ENCODE measurements at places on chromosomes 2 and 18. TPM values are rescaled to one million over a fixed set of nuclear protein-coding genes. Genes with fewer than 3 reads are reported as not detected.

Gene MC2R
- total RNA-seq = not detected

- no peak for DNase-seq
- no peaks in the 10 kb centered on the region for H3K27me3 ChIP-seq
- no peaks in the 10 kb centered on the region for H3K4me1 ChIP-seq
- H3K36me3 ChIP-seq = no peaks in the 10 kb centered on the region
These were observed 456.0 kb upstream of the DCC start for GRCh38 chr18:51884039-51884438.

DNA sequence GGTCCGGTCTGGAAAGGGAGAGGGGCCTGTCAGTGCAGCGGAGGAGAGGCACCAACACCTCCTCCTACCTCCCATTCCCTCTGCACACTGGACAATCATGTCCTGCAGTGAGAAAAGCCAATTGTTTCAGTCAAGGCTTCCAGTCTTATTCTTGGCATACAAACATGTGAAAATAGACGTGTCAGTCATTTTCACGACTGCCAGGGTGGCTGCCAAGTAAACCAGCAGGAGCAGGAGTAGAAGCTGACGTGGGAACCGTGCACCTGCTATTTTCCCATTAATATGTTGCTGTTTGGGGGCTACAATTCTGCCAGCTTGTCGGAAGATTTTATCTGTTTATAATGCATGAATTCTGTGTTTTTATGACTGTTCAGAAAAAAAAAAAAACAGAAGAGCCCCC is 202.3 kb downstream of the SPP2 start:
- H3K27ac ChIP-seq = peak overlapping the region; percentile 88
- H3K36me3 ChIP-seq = peaks cover 7% of the 10 kb centered on the region
- no peaks in the 10 kb centered on the region for H3K27me3 ChIP-seq
- no peak for DNase-seq
- H3K4me1 ChIP-seq = peaks cover 79% of the 10 kb centered on the region

DNA sequence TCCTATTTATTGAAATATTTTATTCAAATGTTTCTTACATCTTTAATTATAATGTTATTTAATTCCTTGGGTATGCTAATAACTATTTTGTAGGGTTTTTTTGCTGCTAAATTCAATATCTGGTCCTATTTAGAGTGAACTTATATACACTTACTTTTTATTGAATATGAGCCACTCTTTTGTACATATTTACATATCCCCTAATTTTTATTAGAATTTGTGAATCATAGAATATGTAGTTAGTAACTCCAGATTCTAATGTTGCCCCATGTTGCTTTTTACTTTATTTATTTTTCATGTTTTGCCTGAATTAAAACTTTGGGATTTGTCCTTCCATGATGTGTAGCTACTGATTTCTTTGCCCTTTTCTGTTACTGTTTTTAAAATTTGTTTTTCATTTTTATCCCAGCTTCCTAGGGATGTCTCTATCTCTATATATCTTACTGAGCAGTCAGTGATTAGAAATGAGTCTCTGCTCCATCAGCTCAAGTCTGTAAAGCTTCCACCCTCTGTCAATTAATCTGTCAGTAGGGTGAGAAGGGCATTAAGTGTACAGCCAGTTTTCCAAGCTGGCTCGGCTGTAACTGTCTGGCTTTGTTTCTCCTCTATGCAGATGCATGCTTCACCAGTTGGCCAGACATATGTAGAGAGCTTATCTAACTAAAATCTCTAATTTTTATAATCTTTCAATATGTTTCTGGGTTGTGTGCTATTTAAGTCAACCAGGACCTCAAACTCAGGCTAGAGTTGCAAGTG is 256.9 kb downstream of the CDH19 start:
- no peaks in the 10 kb centered on the region for H3K4me1 ChIP-seq
- H3K36me3 ChIP-seq = no peaks in the 10 kb centered on the region
- no peak for DNase-seq

DNA sequence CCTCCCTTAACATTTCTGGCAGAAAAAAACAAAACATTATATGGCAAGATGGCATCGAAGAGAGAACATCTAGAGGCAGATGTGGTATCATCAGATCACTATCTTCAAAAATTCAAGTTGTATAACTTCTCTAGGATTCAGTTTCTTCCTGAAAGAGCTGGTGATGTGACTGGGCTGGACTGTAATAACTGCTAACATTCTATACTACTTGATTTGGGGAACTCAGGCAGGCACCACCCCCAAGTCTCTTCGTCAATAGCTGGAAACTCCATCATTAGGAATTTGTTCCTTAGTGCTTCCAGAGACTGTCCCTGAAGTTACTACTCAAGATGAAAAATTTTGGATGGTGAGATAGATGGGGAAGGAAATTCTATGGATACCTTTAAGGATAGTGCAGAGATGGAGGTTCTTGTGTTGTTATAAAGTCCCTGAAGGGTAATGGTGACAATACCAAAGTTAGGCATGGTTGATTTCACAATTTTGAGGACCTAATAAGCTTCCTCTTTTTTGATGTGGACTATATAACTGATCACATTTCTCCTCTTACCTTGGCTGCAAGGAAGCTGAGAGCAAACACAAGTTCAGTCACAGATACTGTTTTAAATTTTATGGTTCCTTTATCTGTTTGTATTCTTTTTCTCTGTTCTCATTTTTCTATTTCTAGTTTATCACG is 59.1 kb upstream of the PGAP1 start:
- H3K36me3 ChIP-seq = no peaks in the 10 kb centered on the region
- no peaks in the 10 kb centered on the region for H3K27me3 ChIP-seq
- no peak overlapping the region for H3K4me3 ChIP-seq

DNA sequence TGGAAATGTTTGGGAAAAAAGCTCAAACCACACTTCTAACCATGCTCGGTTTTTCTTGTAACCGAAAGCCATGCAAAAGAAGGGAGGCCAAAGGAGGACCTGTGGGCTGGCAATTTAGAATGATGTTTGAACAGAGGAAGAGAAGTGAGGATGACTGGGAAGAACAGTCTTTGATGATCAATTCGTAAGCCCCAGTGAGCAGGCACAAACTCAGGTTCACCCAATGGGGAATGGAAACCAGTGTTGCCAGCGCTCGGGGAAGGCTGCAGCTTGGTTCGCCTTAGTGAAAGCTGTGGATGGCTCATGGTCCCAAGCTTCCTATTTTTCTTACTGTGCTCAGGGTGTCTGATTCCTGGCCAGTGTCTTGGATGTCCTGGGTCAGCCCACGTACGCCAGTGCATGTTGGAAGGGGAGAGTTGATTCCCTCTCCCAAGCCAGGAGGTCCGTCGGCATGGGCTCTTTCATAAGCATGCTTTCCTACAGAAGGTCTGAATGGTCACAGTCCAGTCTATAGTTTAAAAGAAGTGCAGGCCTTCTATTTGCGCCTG is 79.2 kb downstream of the VAPA start:
- peaks cover 18% of the 10 kb centered on the region for H3K27me3 ChIP-seq
- no peaks in the 10 kb centered on the region for H3K36me3 ChIP-seq
- H3K27ac ChIP-seq = no peak overlapping the region
- peaks cover 24% of the 10 kb centered on the region for H3K4me1 ChIP-seq
- no peak for DNase-seq
- H3K4me3 ChIP-seq = no peak overlapping the region

DNA sequence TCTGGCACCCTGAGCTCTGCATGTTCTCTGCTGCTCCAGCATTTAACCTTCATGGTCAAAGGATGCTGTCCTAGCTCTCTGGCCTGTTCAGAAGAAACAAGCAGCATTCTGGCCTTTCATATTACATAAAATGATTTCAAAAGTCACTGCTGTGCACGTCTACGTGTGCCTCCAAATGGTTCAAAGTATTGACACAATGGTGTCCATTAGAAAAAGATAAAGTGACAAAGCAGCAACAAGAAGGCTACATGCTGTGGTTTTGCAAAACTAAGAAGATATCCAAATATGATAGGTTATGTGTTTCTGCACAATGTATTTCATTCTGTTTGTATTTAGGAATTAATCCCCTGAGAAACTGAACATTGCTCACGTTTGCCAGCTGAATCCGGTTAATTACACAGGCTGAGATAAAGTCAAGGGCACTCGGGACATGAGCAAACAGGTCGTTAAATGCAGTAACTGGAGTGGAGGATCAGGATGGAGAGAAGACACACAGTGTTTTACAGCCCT is 258.5 kb downstream of the DOK6 start:
- no peak overlapping the region for H3K4me3 ChIP-seq
- no peaks in the 10 kb centered on the region for H3K36me3 ChIP-seq
- H3K27me3 ChIP-seq = no peaks in the 10 kb centered on the region

Gene TEKT4
- total RNA-seq = not detected

Gene LOXHD1
- total RNA-seq = not detected

DNA sequence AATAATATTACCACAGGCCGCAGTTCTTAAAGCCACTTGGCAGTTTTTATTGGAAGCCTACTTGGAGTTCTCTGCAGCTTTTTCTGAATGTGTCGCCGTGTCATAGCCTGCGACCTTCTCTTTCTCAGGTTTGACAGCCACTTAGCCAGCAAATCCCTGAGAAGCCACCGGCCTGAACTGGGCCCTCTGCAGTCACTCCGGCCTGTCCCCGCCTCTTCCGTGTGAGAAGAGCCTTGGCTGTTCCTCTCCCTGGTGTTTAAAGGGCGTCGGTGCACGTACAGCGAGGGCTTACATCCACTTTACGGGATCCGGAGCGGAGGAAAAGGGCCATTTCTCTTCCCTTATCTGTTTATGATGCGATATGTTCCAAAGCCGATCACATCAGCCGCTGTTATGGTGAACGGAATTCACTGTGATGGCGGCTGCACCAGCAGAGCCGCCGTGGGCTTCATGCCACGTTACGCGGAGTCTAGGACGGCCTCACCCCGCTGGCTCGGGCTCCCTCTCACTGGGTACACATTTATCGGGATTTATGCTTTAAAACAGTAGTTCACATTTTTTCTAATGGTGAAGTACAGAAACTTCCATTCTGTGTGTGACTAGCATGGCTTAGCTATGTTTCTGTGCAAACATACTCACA is 66.8 kb downstream of the GBX2 start:
- no peak overlapping the region for H3K4me3 ChIP-seq
- no peaks in the 10 kb centered on the region for H3K4me1 ChIP-seq
- no peaks in the 10 kb centered on the region for H3K36me3 ChIP-seq
- no peak overlapping the region for H3K27ac ChIP-seq

Gene CD28
- not detected for total RNA-seq

DNA sequence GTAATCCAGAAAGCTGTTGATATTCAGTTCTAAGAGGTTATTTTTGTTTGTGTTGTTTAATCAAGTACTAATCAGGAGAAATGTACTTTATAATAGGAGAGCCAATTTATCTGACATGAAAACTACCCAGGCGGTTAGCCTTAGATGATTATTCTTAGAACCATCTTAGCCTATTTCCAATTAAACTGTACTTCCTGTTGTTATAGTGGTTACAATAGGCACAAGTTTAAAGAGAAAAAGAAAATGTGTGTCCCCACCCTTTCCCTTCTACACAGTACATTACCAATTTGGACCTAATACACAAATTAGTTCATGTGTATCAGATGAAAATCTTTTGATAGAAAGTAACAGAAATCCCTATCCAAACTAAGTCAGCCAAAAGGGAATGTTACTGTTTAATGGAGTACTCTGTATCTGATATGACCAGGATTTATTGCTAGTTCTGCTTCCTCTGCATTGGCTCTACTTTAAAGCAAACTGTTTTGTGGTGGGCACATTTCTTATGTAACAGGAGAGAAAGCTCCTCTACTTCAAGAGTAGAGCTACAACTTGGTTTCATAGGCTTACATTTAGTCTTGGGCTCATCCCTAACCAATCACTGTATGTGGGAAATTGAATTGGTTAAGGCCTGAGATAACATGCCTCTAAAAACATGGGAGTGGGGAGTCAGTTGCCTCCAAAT is 217.9 kb downstream of the UBE2E3 start:
- no peak overlapping the region for H3K4me3 ChIP-seq
- H3K27me3 ChIP-seq = no peaks in the 10 kb centered on the region
- DNase-seq = no peak
- no peak overlapping the region for H3K27ac ChIP-seq
- H3K36me3 ChIP-seq = no peaks in the 10 kb centered on the region

GRCh38 chr18:5197032-5197434 is at the start of gene AKAIN1:
Gene AKAIN1, minus strand, starts transcription at chr18:5197257. Its CDS starts 204 bp downstream, at chr18:5197053.
- no peak within 1 kb of the TSS for H3K4me3 ChIP-seq
- no peak within 1 kb of the TSS for H3K27ac ChIP-seq
- no peaks in the 10 kb centered on the region for H3K27me3 ChIP-seq

DNA sequence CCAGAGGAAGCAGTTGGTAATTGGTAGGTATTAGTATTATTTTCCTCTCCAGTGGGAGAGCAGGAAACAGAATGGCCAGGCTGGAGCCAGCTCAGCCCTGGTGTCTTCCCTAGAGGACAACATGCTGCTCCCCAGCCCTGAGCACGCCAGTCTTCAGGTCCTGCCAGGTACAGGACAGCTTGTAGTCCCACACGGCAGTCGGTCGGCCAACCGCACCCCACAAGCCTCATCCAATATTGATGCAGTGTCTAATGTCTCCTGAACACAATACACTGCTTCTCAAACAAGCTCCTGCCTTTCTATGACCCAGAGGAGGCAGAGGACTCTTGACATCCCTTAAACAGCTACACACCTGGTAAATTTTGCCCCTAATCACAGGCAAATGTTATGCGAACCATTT is 71.0 kb upstream of the PPP1CB start:
- H3K4me3 ChIP-seq = no peak overlapping the region
- H3K36me3 ChIP-seq = no peaks in the 10 kb centered on the region
- no peaks in the 10 kb centered on the region for H3K27me3 ChIP-seq
- peaks cover 30% of the 10 kb centered on the region for H3K4me1 ChIP-seq
- DNase-seq = no peak

GRCh38 chr2:193793914-193794313 is 1599.2 kb upstream of the TMEFF2 start:
- H3K27ac ChIP-seq = no peak overlapping the region
- no peaks in the 10 kb centered on the region for H3K36me3 ChIP-seq
- no peak overlapping the region for H3K4me3 ChIP-seq
- no peak for DNase-seq

Gene BCL11A
- total RNA-seq = 8.1 TPM

- no peak within 1 kb of the TSS for H3K27ac ChIP-seq
- peaks cover 9% of the 10 kb centered on the region for H3K4me1 ChIP-seq
- no peaks in the 10 kb centered on the region for H3K36me3 ChIP-seq
- peak within 1 kb of the TSS; percentile 66 for H3K4me3 ChIP-seq
- DNase-seq = peak; percentile 37
- peaks cover 53% of the 10 kb centered on the region for H3K27me3 ChIP-seq
These were observed at the start of gene CRACDL for GRCh38 chr2:98935777-98936352. Gene CRACDL, minus strand, starts transcription at chr2:98936225. Its CDS starts 89,425 bp downstream, at chr2:98846800.

DNA sequence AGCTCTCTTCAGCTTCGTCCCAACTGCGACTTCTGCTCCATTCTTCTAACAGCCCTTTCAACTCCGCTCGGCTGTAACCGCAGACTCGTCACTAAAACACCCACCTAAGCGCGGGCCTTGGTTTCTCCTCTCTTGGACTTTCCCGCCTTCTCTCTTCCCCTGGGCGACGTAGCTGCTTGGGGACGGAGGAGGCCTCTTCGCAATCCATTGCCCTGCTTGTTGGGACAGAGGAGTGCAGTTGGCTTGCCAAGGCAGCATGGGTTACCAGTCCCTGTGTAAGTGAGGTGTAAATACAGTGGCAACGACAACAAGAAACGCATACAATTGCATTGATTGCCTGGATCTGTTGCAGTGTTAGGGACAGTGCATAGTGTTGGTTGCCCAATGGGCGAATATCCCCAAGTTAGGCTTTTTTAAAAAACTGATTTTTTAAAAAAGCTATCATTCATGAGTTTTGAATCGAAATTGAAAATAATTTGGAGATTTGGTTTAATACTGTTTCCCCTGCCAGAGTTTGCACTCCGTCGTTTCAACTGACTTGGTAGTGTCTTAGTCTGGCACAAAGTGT is 484 bp upstream of the DARS1 start:
- no peak for DNase-seq
- H3K27me3 ChIP-seq = no peaks in the 10 kb centered on the region
- H3K36me3 ChIP-seq = peaks cover 34% of the 10 kb centered on the region
